Testis (tissue), 5 donors: ENCODE measurements at places on chromosomes 6 and 20.

DNA sequence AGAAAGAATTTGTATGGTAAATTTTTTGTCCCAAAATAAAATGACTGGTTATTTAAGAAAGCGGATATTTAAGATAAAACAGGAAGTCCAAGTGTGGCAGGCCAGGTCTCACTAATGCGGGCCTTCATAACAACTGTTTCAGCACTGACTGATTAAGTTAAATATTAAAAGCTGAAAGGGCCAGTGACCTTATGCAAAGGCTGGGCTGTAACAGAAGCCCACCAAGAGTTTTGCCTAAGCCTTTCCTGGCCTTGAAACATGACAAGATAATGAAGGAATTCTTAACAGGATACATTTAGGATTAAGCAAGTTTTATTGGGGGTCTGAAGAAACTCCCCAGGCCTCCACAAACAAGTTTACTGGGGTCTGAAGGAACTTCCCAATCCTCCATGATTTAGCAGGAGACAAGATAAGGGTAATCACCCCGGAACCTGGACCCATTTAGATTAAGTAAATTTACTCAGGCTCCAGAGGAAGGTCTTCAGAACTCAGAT is 36.3 kb downstream of the ZNF133 start:
- no peak for DNase-seq

- no peak for DNase-seq
These were observed 62.4 kb downstream of the TNFRSF21 start for GRCh38 chr6:47247227-47247797.

GRCh38 chr6:44255871-44256774 is 1.2 kb downstream of the SLC35B2 start:
- no peak for DNase-seq

DNA sequence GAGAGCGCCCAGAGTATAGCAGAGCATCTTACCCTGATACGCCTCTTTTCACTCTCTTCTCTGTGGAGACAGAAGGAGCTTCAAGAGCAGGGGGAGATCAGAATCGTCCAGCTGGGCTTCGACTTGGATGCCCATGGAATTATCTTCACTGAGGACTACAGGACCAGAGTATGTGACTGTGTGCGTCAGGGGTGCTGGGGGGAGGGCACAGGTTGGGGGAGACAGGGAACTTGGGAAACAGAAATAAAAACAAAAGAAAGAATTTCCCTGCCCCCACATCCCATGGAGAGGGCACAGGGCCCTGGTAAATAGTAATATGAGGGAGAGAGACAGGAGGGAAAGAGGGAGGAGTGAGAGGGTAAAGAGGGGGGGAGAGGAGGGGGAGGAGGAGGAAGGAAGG is 3.0 kb upstream of the C4A start:
- DNase-seq, result no peak

- no peak for DNase-seq
These were observed 79.0 kb downstream of the ADTRP start for GRCh38 chr6:11699576-11699975.

GRCh38 chr6:11179419-11180202 is 52.9 kb downstream of the NEDD9 start:
- no peak for DNase-seq

DNA sequence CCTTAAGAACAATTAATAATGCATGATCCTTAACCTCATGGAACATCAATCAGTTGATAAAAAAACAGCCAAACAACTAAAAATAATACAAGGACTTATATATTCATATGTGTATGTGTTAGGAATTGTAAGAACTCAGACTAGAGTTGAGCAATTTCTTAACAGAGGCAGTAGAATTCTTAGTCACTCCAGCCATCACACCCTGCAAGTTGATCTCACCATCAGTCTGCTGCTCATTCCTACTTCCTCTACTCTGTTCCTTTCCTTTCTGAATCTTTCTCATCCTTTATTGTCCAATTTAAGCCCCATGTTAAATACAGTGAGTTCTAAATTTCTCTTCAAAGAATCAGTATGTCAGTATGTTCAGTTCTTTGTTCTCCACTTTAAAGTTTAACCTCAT is 2.6 kb downstream of the ZNF165 start:
- DNase-seq, result no peak
